ENCODE measurements at places on chromosomes 1 and 21.

DNA sequence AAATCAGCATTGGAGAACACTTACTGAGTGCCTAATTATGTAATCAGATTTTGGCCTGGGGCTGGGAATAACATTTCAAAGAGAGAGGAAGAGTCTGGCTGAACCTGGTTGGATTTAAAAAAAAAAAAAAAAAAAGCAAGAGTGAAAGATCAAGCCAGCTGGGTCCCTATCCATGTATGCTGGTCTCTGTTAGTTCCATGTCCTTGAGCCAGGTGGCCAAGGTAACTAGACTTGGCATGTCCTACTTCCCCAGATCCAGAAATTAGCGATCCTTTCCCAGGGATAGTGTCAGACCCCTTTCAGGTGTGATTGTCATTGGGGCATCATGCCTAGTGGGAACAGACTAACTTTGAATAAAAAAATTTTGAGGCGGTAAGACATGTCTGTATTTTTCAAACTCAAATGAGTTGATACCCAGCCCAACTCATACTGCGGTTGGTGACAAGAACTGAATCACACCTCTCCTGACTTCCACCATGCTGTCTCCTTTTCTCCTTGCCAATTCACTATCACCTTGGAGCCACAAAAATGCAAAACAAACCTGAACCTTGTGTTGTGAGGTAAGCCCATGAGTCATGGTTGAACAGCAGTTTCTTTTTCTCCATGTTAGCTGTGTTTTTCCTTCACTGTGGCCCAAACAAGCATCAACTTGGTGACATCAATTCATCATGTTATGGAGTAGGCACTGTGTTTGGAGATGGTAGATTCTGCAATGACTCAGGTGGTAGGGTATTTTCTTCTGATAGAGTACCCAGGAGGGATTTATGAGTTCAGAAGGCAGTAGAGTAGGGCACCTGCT lies 24.5 kb upstream of the PPP2R5A start:
- DNase-seq, result peak; percentile 26

- no peak for DNase-seq
Measured at GRCh38 chr1:206831650-206832049, 33.8 kb upstream of the IL20 start.

DNA sequence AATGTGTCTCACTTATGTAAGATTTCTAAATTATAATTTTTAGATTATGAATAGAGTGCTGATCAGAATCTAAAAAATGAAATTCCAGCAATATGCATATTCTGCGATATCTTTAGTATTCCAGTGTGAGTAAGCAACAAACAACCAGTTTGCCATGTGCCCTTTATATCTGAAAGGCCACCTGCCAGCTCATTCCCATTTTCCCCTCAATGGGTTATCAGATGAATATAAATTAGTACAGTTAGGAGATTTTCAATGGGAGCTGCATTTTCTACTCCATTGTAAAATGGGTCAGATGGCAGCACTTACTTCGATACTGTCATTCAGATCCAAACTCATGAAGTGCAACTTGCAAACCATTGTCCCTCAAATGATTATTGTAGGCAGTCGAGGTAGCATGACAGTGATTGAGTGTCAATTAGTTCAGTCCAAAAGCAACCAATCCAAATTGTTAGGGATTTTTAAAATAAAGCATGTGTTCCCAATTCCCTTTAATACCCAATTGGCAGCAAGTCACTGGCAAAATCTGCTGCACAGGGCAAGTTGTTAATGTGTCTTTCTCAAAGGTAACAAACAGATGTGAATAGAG lies 680.3 kb downstream of the LRRIQ3 start:
- DNase-seq, result no peak

GRCh38 chr1:152770411-152770810 lies 4.5 kb upstream of the LCE1F start:
- DNase-seq, result no peak

DNA sequence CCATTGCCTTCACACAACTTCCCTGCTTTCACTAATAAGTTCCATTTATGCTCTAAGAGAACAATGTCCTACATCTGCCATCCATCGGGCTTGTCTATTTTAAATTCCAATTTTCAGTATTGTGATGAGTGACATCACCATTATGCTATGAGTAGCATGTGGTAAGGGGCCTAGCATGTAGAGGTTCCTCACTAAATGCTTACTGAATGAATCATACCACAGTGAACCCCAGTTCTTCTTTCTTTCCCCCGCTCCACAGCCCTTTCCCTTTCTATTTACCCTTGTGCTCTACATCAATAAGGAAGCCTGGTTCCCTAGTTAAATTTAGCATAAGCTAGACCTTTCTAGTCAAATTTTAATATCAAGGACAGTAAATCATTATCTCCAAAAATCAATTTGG lies 195.0 kb upstream of the RGS18 start:
- DNase-seq, result no peak

DNA sequence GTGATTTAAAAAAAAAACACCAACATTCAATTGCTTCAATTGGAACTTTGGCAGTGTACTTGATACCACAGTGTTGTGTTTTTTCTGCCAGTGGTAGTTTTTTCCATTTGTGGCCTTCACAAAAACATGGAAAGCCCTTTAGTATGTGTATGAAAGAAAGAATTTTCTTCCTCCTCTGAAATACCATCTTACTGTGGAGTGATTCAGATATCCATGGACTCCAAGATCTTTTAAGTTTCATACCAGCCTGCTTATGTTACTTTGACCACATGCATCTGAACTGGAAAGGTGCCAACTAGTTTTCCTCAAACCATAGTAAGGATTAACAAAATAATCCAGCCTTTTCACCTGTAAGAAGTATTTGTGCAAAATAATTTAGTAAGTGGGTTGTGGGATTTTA lies 3.4 kb downstream of the PPP2R5A start:
- no peak for DNase-seq

DNA sequence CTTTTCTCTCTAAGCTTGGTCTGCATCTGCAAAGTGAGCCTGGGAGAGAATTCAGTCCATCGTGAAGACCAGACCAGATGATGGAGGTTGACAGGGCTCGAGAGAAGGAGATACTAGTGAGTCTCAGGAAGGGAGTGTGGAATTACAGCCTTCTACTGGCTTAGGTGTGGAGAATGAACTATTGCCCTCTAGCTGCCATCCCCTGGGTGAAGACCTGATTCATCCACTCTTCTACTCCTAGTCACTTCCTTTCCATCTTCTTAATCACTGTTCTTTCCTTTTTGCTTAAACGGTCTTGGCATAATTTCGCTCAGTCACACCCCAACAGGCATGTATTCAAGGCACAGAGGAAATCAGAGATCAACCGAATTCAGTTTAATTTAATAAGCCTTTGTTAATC lies 34.0 kb upstream of the HSD17B7 start:
- DNase-seq, result no peak

- no peak for DNase-seq
Measured at GRCh38 chr1:221735999-221736398, 5.9 kb downstream of the DUSP10 start.

- peak; percentile 87 for DNase-seq
Measured at GRCh38 chr1:27504588-27505419, 14.8 kb upstream of the WASF2 start.

DNA sequence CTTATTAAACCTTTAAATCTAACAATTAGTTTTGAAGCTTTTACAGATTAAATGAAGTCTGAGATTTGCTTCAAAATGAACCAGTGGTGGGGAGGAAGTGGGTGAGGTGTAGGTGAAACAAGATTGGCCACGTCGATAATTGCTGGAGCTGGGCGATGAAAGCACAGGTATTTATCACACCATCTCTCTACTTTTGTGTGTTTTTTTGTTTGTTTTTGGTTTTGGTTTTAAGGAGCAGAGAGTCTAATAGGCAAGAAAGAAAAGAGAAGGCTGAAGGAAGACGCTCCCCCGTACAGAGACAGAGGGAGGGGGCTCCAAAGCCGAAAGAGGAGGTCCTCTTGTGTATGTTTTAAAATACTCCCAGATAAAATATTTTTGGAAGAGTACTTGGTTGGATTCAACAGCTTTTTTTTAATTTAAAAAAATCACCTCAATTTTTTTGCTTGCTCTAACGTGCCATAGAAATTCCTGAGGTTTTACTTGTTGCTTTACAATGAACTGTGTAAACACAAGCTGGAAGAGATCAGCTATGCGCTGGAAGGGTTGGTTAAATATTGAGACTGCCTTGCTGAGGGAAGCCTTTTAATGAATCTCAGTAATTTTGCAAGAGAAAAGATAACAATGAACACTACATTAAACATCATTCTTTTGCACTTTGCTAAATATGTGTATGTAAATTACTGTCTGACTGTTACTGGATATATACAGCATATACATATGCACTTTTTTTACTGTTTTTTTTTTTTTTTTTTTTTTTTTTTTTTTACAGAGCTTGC lies 6.7 kb upstream of the LGALS8 start:
- no peak for DNase-seq

DNA sequence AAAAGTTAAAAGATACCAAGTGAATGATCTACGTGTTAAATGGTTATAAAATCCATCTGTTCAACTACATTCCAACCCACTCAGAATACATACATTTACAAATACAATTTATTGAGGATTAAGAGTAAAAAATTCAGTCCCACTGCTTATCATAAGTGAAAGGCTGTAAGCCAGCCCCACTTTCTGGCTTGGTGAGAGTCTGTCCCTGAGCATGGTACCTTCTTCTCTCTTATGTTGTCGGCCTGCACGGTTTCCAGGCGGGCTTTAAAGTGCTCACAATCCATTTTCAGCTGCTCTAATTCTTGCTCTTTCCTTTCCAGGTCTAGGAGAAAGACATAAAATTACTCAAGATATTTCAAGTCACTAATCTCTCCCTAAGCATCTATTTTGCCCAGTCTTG lies 15.2 kb downstream of the HSF2BP start:
- DNase-seq, result no peak

DNA sequence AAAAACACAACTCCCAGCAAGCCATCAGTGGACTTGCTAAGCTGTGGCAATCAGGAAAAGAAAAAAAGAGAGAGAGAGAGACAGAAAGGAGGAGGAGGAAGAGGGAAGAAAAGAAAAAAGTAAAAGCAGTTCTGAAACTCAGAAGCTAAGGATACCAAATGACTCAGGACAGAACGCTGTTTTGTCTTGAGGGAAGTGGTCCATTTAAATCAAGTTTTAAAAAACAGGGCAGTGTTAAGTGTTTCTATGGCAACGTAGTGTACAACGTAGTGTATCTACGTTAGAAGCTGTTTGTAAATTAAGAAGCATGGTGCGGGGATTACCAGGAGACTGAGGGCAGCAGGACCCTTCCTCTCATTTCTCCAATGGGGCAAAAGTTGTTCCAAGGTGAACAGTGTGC lies 5.8 kb downstream of the ADORA3 start:
- DNase-seq, result no peak

DNA sequence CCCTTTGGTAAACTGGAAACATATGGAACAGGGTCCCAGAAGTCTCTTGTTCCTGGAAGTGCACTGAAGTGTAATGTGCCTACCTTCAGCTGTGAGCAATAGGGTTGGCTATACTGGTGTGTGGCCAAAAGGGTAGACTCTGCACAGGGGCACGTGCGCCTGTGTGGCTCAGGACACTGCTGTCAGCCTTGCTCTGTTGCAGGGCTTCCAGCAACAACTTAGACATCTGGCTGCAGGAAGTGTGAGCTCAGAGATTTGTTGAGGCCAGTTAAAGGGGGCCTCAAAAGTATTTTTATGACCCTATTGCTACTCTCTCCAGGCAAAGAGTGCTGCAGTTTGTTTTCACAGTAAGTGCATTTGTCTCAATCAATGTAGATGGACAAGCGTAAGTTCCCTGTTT lies 7.5 kb downstream of the CTPS1 start:
- DNase-seq, result no peak

DNA sequence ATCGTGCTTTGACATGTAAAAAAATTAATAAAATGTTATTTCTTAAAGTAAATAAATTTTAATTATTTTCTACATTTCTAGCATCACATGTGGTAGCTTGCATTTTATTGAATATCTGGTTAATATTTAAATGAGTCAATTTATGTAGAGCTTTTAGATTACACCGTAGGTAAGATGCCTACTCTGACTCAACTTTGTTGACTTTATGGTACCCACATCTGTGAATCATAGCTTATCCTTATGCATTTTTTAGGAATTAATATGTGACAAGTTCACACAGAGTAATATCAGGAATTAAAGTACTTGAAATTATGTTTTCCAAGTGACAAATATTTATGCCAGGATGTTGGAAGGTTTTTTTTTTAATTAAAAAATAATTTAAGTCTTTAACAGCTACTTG lies 120.7 kb downstream of the LEPR start:
- DNase-seq, result no peak

GRCh38 chr1:42888013-42888633 lies 41.7 kb downstream of the ZNF691 start:
- DNase-seq, result peak; percentile 24

DNA sequence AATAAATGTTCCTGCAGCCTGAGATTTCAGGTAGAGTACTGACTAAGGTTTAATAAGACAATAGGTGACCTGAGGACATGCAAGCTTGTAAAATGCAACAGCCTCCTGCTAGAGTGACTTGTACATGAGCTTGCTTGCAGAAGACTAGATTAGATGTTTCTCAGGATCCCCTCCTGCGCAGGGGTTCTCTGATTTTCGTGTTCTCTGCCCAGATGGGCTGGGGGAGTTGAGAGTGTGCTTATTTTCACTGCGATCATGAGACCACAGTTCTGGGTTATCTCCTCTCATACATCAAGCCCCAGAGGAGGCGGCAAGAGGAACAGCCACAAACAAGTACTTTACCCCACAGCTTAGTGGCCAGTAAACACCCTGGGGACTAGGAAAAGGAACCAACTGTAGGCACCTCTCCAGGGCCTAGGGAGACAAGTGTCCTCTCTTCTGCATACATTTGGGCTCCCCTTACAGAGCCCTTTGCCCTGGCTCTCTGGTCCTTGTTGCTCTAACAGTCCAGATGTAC lies 8.0 kb downstream of the TMEM81 start:
- DNase-seq, result no peak

GRCh38 chr1:43002116-43002515 lies 43.4 kb upstream of the SLC2A1 start:
- DNase-seq, result no peak

DNA sequence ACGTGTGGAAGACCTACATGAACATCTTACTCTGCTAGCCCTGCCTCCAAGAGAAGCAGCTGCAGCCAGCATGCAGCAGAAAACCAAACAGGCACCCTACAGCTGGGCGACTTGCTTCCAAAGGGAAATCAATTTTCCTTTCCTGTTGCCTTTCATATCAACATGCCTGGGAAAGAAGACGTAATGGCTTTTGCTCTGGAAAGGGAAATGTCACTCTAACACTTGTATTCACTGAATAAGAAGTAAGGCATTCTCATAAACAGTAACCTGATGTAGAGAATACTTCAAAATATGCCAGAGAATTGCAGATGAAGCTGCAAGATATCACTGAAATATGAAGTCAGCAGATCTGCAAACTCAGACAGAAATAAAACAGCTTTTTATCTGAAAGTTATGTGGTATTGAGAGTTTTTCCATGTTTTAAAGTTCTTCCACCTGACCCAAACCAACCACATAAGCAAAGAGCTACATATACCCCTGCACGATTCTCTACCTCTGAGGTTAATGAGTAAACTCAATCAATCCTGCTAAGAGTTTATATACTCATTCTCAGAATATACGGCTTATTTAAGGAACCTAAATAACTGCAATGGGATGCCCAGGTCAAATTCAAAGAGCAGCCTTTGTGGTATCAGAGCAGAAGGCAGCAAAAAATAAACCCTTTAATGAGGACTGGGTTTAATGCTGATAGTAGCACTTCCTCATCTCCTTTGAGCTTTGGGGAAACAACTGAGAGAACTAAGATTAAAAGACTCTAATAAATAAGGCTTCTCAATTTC lies 150.9 kb downstream of the RERE start:
- no peak for DNase-seq

GRCh38 chr1:70504821-70505193 lies 93.7 kb downstream of the CTH start:
- DNase-seq, result no peak

GRCh38 chr1:102105931-102106550 lies 109.3 kb upstream of the OLFM3 start:
- DNase-seq, result no peak

GRCh38 chr21:38925478-38925877 lies 119.7 kb downstream of the ETS2 start:
- no peak for DNase-seq
